ENCODE measurements at places on chromosomes 2 and 18.

GRCh38 chr2:50718146-50718545, 313.8 kb downstream of the NRXN1 start:
- DNase-seq = no peak

DNA sequence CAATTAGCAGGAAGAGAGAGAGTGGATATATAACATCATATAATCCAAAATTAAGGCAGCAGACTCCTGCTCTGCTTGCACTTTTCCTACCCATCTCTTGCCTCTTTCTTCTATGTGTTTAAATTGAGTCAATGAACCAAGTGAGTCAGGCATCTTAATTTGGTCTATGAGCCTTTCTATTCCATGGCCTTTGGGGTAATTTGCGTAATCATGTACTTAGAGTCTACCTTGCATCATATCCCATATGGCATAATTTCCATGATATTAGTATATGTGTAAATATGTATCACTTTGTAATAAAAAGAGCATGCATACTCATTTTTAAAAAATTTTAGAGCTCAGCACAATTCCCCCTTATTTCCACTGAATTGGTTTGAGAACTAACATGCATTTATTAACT, 555.2 kb downstream of the STK39 start:
- no peak for DNase-seq

DNA sequence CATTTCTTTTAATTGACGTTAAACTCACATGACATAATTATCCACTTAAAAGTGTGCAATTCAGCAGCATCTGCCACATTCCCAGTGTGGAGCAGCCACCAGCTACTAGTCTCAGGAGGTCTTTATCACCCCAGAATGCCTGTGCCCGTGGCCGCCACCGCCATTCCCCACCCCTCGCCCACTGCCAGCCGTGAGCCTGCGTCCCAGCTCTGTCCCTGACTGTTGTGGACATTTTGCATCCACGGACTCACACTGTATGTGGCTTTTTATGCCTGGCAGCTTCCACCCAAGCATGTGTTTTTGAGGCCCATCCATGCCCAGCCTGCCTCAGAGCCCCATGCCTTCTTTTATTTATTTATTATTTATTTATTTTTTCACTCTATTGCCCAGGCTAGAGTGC, 9.2 kb downstream of the BOK start:
- DNase-seq = no peak

DNA sequence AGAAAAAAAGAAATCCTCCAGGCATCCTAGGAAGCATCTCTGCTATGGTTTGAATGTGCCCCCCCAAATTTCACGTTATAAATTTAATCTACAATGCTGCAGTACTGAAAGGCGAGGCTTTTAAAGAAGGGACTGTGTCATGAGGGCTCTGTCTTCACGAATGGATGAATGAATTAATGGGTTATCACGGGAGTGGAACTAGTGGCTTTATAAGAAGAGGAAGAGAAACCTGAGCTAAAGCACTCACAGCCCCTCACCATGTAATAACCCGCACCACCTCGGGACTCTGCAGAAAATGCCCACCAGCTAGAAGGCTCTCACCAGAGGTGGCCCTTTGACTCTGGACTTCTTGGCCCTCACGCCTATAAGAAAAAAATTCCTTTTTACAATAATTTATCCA, 27.6 kb downstream of the RNU4ATAC start:
- DNase-seq = no peak

DNA sequence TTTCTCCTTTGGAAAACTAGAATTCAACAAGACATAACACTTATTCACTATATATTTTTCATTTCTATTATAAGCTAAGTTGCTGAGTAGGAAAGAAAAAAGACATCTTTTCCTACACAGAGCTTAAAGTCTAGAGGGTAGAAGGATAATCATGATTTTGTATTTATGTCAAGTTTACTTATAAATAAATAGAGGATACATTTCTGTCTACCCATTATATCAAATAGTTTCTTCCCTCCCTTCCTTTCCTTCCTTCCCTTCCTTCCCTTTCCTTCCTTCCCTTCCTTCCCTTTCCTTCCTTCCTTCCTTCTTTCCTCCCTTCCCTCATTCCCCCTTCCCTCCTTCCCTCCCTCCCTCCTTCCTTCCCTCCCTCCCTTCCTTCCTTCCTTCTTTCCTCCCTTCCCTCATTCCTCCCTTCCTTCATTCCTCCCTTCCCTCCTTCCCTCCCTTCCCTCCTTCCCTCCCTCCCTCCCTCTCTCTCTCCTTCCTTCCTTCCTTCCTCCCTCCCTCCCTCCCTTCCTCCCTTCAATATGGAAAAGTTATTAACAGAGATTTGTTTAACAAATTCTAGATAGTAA, 308.4 kb upstream of the COL3A1 start:
- no peak for DNase-seq

GRCh38 chr2:55894720-55895119, 28.9 kb downstream of the EFEMP1 start:
- no peak for DNase-seq

- no peak for DNase-seq
Measured at GRCh38 chr2:159600752-159601151, 15.6 kb downstream of the BAZ2B start.

DNA sequence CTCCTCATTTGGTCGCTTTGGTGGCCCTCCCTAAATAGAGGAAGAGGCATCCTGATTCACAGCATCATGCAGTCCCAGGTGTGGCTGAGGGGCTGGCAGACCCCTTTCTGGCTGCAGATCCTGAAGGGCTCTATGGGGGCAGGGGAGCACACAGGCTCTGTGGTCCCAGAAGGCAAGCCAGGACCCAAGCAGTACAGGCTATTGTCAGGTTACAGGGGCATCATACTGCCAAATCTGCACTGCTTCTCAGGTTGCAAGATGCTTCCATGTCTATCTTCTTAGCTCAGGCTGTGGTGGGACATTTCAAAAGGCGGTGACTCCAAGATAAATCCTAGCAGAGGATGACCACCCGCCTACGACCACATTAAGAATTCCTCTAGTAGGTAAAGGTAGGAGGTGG, 54.3 kb downstream of the TTC32 start:
- DNase-seq = no peak

GRCh38 chr2:54597153-54597848, 126.2 kb upstream of the EML6 start:
- no peak for DNase-seq

GRCh38 chr2:188291142-188291616, 495 bp upstream of the GULP1 start:
- no peak for DNase-seq

GRCh38 chr18:57276829-57277228, 75.5 kb upstream of the ST8SIA3 start:
- DNase-seq = no peak

DNA sequence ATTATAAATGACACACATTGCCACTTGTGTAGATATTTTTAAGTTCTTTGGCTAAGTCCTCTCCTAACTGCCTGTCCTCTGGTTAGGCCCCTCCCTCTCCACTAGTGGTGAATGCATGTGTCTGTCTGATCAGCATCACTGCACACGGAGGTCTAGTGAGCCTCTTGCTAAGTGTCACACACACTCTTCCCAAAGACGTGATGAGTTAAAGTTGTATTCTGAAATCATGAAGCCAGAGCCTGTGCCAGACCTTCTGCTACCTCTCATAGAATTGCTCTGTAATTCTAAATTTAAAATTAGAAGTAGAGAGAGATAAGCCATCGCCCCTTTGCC, 41.3 kb downstream of the RALB start:
- DNase-seq = no peak

DNA sequence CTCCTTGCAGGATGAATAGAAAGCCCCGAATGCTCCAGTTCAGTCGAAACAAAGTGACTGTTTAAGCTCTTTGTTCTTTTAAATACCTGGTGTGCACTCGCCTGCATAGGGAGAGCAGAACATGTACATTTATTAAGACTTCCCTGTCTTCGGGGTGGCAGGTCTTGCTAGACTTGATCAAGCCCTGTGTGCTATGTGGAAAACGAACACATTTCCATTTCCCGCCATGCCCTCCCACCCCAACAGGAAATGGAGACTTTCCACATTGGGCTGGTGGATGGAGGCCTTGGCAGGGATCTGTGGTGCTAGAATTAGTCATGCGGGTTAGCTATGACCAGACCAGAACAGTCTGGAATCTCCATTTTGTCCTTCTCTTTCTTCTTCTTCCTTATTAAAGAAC, 321.0 kb upstream of the THSD7B start:
- no peak for DNase-seq

- DNase-seq = no peak
Measured at GRCh38 chr2:216590780-216591179, 42.4 kb upstream of the IGFBP2 start.

DNA sequence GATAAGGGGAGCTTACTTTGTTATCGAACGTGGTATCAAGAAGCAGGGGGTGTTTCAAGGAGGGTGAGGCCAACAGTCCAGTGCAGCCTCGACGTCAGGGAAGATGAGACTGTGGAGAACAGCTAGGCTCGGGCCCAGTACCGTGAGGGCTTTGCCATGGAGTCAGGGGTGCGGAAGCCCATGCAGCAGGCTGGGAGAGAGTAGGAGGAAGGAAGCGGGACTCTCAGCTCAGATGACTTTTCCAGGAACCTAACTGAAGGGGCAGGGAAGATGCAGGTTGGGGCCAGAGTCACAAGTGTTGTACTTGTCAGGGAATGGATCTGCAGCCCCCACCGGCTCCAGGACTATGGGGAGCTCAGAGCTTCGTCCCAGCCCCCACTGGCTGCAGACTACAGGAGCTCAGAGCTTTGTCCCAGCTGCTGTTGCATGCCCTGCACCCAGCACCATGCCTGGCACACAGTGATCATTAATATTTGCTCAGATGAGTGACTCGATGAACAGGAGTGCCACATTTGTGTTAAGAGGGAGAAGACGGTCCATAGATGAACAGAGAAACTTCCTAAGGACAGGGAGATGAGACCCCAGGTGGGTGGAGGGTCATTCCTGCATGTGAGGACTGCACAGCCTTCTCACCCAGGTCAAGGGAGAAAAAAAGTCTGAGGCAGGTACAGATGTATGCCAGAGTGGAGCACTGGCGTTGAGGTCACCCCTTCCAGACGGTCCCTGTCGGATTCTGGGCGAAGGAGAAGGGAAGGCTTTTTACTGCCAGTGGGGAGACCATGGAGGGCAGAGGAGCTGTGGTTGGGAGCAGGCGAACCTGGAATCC, 36.4 kb downstream of the PTGR3 start:
- no peak for DNase-seq

GRCh38 chr2:216757532-216757931, 62.2 kb upstream of the IGFBP5 start:
- DNase-seq = no peak

DNA sequence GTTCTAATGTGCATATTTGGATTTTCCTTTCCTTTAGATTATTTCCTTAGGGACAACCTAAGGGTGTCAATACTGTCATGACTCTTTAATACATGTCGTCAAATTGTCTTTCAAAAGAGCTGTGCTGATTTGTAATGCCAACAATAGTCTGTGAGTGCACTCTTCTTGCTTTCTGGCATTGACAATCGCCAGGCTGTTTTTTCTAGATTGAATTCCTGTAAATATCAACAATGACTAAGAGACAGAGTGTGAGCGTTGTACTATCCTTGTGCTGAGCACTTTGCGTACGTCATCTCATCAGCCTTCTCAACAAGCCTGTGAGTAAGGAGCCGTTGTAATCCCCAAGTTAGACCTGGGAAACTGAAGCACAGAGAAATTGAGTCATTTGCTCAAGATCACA, 96.0 kb downstream of the ACOXL start:
- DNase-seq = no peak

DNA sequence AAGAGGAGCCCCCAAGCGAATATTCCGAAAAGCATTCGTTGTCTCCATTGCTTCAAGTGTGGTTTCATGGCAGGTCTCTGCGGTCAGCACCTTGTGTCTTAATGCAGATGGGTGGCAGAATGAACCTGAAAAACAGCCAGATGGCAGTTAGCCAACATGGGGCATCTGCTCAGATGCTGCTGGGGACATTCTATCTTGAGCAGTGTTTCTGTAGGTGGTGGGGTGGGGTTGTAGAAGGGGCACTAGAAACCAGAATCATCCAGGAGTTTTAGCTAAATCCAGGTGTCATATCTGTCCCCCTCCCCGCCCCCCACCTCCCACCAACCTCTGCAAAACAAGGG, 42.1 kb downstream of the ST6GAL2 start:
- no peak for DNase-seq

All from hematopoietic multipotent progenitor cell treated with erythropoietin and hydrocortisone succinate and interleukin-3 and kit ligand, for 17 days (in vitro differentiated cells).